T47D (cell line): ENCODE measurements at places on chromosomes 5 and 9.

- no peak for DNase-seq
Observed at GRCh38 chr9:34375901-34376595, 650 bp downstream of the MYORG start.

GRCh38 chr9:91191411-91192380 is 170.0 kb downstream of the AUH start:
- no peak for DNase-seq

GRCh38 chr5:135039271-135040033 is 5.4 kb upstream of the PITX1 start:
- peak; percentile 69 for DNase-seq

- DNase-seq = no peak
Observed at GRCh38 chr5:146878476-146879172, at the start of gene PPP2R2B. Gene PPP2R2B (minus strand): TSS chr5:146878757.

DNA sequence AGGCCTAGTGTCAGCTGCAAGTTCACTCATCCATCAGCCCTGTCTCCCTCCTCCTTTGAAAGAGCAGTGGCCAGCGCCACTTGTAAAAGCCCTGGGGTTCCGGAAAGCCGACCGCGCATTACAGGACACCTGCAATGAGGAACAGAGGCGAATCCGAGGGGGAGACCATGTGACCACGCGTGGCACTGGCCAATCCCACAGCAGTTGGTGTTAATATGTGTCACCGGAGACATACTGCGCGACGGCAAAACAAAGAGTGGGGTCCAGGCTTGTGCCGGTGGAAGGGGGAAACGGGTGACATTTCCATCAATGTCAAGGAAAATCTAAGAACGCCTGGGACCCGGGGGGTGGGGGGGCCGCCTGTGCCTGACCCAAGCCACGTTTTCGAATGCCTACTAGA is 480.8 kb downstream of the SPATA31A7 start:
- DNase-seq = no peak

GRCh38 chr5:122447879-122448278 is 135.8 kb downstream of the SNCAIP start:
- DNase-seq = no peak

GRCh38 chr5:61790678-61791077 is 458.6 kb downstream of the ZSWIM6 start:
- DNase-seq = no peak

GRCh38 chr9:105051897-105052296 is 123.9 kb upstream of the ABCA1 start:
- DNase-seq = no peak

DNA sequence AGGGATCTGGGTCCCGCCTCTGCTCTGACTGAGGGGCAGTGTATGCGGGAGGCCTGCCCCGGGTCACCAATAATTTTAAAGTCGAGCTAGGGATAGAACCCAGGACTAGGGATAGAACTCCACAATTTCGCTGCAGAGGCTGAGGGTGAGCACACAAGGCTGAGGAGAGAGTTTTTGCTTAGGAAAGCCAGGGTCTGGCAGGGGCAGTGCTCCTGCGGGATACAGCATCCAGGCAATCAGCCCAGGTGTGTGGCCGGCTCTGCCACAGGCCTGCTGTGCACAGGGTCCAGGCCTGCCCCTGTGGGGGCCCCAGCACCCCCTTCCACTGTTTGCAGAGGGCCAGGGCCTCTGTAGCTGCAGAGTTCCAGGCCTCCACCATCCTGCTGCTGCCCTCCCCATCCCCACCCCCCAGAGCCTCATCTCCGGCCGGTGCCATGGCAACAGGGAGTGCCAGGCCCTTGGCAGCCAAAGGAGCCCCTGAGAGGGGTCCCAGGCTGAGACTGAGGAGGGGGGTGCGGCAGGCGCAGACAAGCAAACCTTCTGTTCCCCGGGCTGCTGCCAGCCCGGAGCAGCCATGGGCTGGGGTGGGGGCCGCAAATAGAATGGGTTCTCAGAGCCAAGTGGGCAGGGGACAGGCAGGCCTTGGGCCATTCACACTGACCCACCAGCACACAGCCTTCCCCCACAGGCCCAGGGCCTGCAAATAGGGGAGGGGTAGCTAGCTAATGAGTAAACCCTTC is 8.6 kb downstream of the PDGFRB start:
- no peak for DNase-seq

- no peak for DNase-seq
Observed at GRCh38 chr5:150116667-150117400, 30.5 kb upstream of the CSF1R start.

DNA sequence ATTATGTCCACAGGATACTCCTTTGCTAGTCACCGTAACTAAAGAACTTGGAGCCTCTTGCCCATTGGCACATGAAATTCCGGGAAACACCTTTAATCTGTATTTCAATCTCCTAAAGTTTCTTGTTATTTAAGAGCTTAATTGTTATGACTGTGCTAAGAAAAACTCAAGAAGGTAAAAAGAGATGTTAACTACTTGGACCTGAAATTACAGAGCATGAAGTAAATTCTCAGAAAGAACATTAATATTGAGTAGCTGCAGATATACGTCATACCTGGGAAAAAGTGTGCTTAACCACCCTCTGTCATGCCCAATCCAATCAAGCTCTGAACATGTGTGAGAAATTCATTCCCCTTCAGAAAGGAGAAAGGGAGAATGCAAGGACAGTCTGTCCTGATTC is 394.9 kb upstream of the PTGER4 start:
- DNase-seq = no peak

DNA sequence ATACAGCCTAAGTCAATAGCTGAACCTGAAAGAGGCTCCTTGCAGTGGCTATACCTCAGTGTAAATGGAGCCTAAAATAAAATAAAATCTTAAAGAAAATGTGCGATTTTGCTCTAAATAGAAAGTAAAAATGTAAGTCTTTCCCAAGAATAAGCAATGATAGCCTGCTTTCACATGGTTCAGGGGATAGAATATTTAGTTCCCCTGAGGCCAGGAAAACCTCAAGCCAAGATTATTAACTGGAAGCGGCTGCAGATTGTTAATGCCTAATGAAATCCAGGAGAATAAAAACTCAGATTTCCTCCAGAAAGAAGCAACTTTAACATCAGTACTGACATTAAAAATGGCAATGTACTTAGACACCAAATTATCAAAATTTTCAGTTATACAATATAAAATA is 463.7 kb downstream of the CYLC2 start:
- no peak for DNase-seq

- DNase-seq = no peak
Observed at GRCh38 chr5:71836559-71837112, 117.6 kb downstream of the CARTPT start.

GRCh38 chr9:136634904-136635303 is 27.8 kb upstream of the EGFL7 start:
- no peak for DNase-seq

DNA sequence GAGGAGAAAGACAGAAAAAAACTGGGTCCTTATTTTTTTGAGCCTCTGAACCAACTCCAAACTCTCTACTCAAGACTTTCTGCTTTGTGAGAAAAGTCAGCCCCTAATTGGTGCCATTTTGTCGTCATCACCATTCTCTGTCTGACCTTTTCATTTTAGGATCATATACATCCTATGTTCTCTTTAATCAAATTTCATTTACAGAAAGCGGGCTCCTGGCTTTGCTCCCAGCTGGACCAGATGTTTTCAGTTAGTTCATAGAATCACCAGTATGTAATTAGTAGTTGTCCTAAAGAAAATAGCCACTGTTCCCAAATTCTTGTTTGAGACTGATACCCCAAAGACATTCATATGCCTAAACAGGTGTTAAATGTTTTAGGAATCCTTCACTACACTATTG is 28.6 kb upstream of the SLCO4C1 start:
- DNase-seq = no peak

DNA sequence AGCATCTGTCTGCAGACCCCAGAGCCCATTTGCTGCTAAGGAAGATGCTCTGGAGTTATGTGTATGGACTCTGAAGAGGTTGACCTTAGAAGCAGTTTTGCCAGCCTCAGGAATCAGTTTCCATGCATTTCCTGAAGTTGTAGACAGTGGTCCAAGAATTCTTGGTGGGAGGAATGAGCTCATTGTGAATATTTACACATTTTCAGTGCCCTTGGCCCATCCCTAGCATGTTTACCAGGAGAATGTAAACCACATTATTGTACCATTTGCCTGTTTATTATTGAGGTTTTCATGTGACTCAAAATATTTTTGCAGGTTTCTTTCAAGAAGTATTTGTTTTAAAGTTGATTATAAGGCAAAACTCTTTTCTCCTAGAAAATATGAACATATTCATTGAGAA is 93.8 kb downstream of the NXNL2 start:
- no peak for DNase-seq
